ENCODE measurements at places on chromosomes 3 and 15. TPM values are rescaled to one million over a fixed set of nuclear protein-coding genes. Genes with fewer than 3 reads are reported as not detected.

- DNase-seq, result no peak
These were observed 33.2 kb downstream of the SLC12A8 start for GRCh38 chr3:125179143-125179883.

DNA sequence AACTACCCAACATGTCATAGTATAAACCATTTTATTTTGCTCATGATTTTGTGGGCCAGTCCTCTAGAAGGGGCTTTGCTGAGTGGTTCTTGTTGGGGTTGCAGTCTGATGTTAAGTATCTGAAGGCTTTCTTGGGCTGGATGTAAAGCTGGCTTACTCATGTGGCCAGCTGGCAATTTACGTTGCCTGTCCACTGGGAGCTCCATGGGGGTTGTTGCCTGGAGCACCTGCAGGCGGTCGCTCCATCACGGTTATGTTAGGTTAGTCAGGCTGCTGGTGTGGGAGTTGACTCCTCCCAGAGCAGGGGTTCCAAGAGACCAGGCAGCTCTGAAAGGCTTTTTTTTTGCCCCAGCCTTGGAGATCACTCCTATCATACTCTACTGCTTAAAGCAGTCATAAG is 98.1 kb downstream of the NR1D2 start:
- DNase-seq, result no peak

DNA sequence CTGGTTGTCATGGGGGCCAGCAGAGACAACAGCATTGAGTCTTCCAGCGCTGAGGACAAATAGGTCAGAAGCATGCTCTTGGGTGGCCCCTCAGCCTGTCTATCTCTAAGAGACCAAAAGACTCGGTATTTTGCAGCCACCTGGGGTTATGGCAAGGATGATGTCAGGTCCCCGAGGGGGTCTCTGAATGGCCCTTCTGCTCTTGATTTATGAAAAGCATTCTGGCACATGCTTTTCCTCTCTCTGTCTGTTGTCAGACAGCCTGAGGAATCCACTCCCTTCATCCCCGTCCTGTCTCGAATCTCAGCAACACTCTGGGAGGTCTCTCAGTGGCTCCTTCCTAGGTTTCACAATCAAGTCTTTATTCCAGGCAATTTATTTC is 156.6 kb upstream of the RGMA start:
- DNase-seq, result peak; percentile 61

- no peak for DNase-seq
These were observed 24.7 kb downstream of the ILDR1 start for GRCh38 chr3:121997372-121997771.

- no peak for DNase-seq
These were observed 31.1 kb downstream of the SLCO3A1 start for GRCh38 chr15:91884606-91885005.

DNA sequence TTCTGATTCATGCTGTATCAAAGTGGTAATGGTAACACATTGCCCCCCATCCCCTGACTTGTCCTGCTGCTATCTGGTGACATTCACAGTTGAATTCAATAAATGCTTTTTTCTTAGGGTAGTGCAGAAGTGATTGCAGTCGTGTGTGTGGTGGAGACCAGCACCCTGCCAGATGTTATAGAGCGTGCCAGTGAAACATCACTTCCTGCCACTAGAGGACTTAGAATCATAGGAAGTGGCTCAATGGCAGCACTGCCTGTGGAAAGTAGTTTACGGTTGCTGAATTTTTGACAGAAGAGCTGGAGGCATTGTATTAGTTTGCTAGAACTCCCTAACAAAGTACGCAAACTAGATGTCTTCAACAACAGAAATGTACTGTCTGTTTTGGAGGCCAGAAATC is 37.4 kb upstream of the P2RY12 start:
- DNase-seq, result no peak

- no peak for DNase-seq
These were observed 225.6 kb upstream of the UBE2E1 start for GRCh38 chr3:23580096-23580713.

DNA sequence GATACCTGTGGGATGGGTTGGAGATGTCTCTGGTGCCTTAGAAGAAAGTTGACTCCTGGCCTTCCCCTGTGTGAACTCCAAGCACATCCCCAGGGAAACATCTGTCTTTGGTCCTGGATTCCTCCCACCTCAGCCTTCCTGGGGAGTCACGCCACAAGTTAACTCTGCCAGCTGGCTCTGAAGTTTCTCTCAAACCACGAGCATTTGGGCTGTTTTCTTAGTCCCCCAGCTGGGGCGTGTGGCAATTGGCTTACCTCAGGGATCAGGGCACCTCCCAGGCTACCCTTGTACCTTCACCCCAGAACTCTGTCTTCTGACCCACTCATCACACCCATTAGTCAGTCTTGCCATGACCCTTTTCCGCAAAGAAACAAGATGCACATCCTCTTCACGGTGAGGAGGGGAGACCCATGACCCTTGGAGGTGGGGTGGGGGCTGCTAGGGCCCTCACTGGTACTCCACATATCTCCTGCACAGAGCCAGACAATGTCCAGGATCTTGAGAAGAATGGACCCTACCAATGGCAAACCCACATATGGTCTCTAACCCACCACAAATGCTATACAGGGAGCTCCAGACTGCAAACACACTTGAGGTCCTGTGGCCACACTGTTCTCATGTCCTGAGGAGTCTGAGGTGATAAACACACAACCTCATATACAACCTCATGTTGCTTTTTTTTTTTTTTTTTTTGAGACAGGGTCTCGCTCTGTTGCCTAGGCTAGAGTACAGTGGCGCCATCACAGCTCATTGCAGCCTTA is 3.9 kb downstream of the NEIL1 start:
- no peak for DNase-seq

DNA sequence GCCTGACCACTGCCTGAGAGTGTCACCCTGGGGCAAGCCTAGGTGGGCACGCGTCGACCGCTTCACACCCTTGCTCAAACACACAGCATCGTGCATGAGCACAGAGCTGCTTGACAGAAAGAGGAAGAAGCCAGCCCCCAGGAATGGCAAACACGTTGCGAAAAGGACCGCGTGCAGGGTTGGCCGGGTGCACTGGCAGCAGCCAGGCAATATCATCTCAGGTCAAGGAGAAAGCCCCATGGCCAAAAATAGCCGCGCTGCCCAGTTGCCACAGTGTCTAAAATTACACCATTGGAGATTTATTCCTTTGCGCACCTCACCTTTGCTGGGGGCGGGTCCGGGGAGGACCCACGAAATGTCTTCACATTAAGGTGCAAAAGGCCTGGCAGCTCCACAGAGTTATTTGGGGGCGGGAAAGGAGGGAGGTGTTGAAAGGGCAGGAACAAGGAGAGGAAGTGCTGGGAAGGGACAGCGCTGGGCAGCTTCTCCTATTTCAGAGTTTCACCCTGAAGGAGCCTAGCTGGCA is 44.7 kb upstream of the NR2F2 start:
- no peak for DNase-seq

DNA sequence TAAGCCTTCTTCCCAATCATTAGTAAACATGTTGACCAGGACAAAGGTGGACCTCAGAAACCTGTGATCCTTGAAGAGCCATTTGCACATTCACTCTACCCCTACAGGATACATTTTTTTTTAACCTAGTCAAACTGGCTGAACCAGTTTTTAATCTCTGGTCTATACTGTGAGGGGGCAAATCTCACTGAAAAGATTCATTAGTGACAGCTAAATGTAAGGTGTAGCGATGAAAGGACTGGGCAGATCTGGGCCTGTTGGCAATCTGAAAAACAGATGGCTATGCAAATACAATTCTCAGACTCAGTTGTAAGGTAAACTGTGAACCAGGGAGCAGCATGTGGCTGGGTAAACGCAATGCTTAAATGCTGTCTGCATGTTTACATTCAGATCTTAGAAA is 75.6 kb upstream of the SNTN start:
- DNase-seq, result no peak

DNA sequence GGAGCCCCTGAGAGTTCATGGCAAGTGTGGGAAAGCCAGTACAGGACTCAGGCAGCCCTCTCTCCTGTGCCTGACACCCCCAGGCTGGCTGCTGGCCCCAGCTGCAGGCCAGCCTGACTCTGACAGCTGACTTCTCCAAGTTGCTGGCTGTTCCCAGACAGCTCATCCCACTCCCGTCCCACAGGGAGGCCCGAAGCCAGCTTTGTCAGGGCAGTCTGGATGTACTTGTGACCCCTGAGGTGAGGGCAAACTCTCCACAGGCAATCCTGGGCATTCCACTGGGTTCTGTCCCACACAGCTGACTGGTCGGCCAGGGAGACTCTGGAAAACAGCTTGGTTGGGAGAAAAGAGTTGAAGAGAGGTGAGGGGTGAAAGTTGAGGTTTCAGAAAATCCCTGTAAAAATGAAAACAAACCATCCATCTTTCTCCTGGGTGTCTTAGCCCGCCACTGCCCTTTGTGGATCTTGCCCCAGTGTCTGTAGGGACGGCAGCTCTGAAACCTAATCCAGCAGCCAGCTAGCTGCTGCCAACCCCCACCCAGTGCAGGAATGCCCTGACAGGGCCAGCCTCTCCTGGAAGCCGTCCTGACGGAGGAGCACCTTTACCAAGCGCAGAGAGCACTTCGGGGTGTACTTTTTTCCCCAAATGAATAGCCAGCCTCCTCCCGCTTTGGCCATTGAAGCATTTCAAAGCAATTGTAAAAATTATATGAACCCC is 87.9 kb downstream of the DNAJB8 start:
- DNase-seq, result no peak

DNA sequence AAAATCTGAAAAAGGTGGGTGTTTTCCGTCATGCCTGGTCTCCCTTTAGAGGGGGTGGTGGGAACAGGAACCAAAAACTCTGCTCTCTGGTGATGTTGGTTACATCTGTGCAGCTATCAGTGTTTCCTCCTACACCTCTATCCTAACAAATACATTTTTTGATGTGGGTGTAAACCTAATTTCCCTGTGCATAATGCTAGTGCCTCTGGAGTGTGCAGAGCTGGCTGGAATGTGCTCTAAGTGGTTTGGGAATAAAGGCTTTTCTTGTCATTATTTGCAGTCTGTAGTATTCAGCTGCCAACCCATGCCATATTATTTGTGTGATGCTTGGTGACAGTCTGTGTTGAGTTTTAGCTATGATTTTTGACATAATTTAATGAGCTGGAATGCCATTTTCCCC is 547.6 kb downstream of the NLGN1 start:
- no peak for DNase-seq

DNA sequence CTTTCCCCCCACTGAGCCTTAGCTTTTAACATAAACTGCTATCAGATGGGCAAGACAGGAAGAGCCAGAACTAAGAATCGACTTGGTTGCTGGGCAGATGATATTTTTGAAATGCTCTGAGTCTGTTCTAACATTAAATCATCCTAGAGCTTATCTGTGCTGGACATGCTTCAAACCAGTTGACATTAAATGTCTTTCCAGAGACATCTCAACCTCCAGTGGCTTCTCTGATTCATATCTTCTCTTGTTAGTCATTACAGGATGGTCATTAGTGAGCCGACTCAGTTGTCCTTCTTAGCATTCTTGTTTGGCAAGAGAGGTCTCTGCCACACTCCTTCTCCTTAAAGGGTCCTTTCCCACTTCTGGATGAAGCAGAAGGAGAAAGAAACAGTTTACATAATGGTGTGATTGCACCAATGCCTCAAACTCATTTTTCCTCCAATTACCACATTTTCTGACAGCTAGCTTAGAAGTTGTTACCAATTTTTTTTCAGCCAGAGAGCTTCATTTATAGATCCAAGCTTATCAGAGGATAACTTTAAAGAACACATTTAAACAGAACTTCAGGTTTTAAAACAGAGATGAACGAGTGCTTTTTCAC is 21.7 kb upstream of the SYN2 start:
- no peak for DNase-seq

DNA sequence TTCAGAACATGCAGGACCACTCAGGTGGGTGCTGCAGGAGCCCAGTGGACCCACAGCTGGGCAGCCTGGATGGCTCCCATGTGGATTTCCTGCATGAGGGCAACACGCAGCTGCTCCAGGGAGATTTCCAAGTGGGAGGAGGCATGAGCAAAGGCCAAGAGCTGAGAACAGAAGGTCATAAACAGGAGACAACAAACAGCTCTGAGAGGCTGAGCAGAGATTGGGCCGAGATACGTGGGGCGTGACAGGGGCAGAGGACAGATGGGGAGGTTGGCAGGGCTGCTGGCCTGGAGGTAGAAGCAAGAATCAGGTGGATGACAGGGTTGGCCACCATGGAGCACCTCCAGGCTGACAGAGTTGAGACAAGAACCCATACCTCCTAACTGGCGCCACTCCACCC is 2.9 kb downstream of the PHGR1 start:
- DNase-seq, result no peak

- no peak for DNase-seq
These were observed 480.5 kb downstream of the OTOL1 start for GRCh38 chr3:161977063-161977462.

DNA sequence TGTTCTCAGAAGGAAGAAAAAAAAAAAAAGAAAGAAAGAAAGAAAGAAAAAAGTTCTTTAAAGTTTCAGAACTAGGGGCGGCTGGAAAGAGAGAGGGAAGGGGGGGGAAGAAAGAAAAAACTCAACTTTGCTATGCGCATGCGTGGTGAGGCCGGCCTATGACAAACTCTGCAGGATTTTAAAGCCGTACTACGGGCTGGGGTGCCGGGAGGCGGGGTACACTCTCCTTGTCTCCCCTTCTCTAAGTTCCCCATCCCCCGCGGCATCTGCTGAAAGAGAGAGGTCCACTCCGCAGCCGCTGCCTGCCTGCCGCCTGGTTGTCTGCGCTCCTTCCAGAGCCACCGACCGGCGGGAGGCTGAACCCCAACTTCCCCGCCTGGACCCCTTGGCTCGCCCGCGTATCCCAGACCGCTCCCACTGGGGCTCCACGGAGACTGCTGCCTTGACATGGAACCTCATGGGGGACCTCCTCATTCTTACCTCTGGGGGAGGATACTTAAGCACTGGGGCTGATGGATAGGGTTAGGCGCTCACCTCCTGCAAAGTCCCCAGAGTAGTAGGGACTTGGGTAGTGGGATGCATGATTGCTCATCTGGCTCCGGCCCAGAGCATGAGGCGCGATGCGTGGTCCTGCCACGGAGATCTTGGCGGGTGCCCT is 1.4 kb upstream of the WNT5A start:
- no peak for DNase-seq

- DNase-seq, result no peak
These were observed 63.8 kb upstream of the SNRPA1 start for GRCh38 chr15:101358895-101359294.

GRCh38 chr3:149507491-149508324 is 33.2 kb downstream of the TM4SF4 start:
- no peak for DNase-seq

- DNase-seq, result no peak
These were observed 293.5 kb downstream of the KBTBD8 start for GRCh38 chr3:67291287-67292252.

SCN11A gene
- total RNA-seq, result 0.30 TPM

SNTN gene
- not detected for total RNA-seq

PAK6 gene
- 0.84 TPM for total RNA-seq

CKMT1A gene
- total RNA-seq, result not detected

WNT7A gene
- not detected for total RNA-seq

SLC6A1 gene
- total RNA-seq, result 7.3 TPM

DAZL gene
- total RNA-seq, result not detected

NPAP1 gene
- not detected for total RNA-seq

Data from tibial nerve (tissue), 4 donors.